ENCODE measurements at places on chromosomes 16 and 17.

GRCh38 chr17:10306585-10306984, 66.2 kb downstream of the MYH13 start:
- DNase-seq = no peak

- no peak for DNase-seq
Measured at GRCh38 chr16:52825892-52826291, 226.8 kb downstream of the CHD9NB start.

- no peak for DNase-seq
Measured at GRCh38 chr16:14672403-14672971, 21.6 kb downstream of the PLA2G10 start.

DNA sequence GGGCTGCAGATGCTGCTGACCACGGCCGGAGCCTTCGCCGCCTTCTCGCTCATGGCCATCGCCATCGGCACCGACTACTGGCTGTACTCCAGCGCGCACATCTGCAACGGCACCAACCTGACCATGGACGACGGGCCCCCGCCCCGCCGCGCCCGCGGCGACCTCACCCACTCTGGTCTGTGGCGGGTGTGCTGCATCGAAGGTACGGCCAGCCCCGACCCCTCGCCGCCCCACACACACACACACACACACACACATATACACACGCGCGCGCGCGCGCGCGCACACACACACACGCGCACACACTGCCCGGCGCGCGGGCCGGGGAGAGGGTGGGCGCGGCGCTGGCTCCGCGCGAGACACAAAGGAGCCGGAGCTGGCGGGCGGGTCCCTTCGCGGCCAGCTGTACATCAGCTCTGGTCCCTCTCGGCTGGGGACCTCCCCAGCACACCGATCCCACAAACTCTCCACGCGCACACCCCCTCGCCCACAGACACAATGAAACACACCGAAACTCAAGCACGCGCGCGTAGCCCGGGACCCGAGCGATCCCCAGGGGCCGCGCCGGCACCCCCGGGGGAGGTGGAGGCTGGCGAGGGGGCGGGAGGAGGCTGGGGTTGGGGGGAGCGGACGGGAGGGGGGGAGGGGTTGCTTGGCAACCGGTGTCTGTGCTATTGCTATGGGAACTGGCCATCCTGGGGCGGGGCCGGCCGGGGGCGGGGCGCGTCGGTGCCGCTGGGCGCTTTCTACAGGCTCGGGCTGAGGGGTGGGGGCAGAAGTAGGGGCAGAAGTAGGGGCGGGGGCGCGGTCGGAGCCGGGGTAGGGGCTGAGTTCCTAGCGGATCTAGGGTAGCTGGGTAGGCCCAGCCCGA, 658 bp downstream of the CACNG4 start:
- no peak for DNase-seq

DNA sequence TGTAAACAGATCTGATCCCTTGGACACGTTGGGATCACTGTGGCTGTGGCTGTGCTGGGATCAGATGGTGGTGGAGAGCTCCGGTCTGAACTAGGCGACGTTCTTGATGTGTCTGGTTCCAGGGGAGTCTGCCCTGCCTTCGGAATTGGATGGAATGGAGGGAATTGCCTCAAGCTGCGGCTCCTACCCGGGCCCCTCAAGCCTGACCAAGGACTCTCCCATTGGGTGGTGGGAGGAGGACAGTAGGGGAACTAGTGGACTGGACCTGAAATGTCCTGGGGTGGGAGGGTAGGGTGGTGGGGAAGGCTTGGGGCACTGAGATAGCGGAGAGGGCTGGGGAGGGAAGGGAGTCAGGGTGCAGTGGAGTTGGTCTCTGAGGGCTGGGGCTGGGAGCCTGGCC, 3.2 kb upstream of the UBALD1 start:
- no peak for DNase-seq

- DNase-seq = peak; percentile 79
Measured at GRCh38 chr17:8630802-8631553, 453 bp upstream of the MYH10 start.

GRCh38 chr17:67016039-67016762, 28.2 kb upstream of the CACNG1 start:
- DNase-seq = no peak

GRCh38 chr16:86536621-86537020, 18.4 kb downstream of the MTHFSD start:
- no peak for DNase-seq

DNA sequence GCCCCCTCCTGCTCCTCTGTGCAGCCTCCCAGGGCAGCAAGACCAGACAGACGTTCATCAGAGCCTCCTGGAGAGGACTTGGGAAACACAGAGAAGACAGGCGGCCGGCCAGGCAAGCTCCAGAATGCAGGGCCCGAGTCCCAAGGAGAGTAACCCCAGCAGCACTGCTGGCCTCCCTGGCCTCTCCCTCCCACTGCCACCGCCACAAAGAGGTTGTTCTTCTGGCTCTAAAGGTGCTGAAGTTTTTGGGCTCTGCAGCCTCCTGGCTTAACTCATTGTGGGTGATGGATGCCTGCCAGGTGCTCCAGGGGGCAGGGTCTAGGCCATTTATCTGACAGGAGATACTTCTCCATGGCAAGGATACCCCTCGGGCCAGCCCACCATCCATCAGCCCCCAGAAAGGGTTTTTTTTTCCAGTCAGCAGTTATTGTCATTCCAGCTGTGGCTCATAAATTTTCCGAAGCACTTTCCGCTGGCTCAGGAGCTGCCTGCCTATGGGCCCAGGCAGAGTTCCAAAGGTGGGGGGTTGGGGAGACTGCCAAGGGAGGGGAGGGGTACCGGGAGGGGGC, 32.0 kb upstream of the MRPS23 start:
- no peak for DNase-seq

DNA sequence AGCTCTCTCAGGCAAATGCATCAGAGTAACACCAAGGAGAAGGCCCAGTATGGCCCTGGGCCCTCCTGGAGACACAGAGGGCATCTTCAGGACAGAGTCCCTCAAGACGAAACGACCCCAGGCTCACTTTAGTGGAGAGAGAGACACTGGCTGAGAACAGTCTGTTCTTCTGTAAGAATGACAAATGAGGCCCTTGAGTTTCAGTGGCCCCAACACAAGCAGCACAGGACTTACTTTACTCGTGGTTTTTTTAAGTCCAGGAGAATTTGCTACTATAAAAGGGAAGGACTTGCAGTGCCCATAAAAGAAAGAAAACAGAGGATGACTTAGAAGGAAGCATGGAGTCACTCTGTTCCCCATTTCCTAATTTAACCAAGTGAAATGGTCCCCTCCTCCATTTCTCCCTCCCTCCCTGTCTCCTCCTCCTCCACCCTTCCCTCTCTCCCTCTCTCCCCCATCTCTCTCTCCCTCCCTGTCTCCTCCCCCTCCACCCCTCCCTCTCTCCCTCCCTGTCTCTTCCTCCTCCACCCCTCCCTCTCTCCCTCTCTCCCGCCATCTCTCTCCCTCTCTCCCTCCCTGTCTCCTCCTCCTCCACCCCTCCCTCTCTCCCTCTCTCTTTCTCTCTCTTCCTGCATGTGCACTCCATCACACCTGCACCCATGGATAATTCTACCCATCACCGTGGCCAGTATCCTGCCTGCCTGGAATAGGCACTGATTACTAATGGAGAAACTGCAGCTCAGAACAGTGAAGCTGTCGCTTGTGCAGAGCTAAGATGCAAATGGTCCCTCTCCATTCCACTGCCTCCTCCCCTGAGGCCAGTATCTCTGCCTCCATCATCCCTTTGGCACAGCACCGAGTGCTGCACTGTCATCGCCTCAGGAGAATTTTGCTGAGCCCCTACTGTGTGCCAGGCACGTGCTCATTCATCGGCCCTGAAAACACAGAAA, 47.3 kb upstream of the RBFOX3 start:
- DNase-seq = no peak

DNA sequence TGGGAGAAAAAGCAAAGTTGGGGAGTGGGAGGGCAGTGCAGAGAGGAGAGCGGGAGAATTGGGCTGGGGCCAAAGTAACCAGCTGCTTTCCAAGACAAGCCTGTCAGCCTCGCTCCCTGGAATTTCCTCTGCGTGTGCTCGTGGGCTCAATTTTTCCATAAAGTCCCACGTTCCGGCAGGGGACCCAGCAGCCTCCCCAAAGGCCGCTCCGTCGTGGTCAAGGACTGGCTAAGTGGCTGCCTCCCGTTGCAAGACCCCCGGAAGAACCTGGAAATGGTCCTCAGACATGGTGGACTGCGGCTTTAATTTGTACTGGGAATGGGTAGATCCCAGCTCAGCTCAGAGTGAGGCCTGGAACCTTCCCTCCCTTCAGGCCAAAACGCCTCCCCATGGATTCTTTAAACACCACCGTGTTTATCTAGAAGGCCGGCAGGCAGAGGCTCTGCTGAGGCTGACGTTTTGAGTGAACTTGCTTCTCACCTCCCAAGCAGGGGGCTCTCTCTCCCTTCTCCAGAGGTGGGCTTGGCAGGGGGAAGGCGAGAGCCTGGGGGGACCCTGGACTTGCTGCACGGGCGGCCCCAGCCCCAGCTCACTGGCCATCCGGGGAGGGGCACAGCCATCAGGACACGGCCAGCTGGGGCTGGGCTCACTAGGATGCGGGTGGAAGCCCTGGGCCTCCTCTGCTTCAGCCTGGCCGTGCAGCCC, 190.0 kb downstream of the C16orf95 start:
- no peak for DNase-seq

DNA sequence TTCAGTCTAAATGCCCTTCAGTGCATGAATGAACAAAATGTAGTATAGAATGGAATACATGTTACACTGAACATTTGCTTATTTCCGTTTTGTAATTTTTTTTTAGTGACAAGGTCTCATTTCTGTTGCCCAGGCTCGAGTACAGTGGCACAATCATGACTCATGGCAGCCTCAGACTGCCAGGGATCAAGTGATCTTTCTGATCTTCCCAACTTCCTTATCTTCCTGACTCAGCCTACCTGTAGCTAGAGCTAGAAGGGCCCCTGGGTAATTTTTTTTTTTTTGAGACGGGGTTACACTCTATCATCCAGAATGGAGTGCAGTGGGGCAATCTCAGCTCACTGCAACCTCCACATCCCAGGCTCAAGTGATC, 7.3 kb upstream of the SLX4 start:
- no peak for DNase-seq

DNA sequence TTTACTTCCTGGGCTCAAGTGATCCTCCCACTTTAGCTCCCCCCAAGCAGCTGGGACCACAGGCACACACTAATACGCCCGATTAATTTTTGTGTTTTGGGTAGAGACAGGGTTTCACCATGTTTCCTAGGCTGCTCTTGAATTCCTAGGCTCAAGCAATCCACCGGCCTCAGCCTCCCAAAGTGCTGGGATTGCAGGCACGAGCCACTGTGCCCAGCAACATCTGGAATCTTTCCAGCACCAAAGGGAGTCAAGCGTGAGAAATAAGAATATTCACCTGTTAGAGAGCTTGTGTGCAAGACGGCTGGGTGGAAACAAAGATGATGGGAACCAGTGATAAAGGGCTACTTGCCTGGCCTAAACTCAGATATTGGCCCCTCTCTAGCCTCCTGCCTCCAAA, 14.2 kb upstream of the ALOX12B start:
- no peak for DNase-seq

DNA sequence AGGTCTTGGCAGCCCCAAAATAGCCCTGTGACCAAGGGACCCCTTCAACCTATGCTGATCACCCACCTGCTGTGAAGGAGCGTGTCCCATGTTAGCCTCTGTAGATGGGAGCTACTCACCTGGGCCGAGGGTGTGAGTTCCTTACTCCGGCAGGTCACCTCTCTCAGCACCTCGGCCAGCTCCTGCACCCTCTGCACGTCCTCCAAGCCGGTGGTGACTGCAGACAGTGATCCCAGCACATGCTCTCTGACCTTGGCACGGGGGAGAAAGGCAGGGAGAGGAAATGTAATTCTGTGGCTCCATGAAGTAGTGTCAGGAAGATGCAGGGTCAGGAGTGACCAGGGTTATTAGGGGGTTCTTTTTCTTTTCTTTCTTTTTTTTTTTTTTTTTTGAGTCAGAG, 67.7 kb upstream of the BCO1 start:
- DNase-seq = no peak

DNA sequence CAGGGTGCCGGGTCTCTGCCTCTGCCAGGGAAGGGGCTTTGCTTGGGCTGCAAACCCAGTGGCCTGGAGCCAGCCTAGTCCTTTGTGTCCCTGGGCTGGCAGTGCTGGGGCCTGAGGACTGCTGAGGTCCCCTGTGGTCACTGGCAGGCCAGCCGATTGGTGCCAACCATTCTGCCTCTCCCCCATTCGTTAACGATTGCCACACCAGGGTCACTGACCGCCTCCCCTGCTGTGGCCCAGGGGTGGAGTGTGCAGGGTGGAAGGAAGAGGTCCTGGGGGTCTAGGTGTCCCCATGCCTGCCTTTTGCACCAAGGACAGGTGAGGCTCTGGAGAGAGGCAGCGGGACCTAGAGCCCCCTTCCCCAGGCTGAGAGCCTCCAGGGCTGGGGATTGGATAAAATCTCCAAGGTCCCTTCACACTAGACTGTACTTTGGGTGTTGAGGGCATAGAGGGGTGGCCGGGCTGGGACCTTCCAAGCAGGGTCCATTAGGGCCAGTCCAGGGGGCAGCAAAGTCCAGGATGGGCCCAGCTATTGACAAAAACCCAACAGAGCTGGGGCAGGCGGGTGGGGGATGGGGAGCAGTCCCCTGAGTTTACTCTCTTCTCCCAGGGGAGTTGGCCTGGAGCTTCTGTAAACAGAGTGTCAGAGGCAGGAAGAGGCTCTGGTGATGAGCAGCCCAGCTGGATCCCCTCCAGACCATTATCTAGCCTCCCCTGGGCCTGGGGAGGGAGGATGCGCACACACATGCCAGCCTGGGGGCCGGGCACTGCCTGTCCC, 1.1 kb downstream of the VASN start:
- no peak for DNase-seq

GRCh38 chr16:79668502-79668901, 68.0 kb upstream of the MAF start:
- DNase-seq = no peak

GRCh38 chr16:77328274-77328673, 106.6 kb downstream of the ADAMTS18 start:
- no peak for DNase-seq

- no peak for DNase-seq
Measured at GRCh38 chr16:76052725-76053124, 224.5 kb upstream of the CNTNAP4 start.

DNA sequence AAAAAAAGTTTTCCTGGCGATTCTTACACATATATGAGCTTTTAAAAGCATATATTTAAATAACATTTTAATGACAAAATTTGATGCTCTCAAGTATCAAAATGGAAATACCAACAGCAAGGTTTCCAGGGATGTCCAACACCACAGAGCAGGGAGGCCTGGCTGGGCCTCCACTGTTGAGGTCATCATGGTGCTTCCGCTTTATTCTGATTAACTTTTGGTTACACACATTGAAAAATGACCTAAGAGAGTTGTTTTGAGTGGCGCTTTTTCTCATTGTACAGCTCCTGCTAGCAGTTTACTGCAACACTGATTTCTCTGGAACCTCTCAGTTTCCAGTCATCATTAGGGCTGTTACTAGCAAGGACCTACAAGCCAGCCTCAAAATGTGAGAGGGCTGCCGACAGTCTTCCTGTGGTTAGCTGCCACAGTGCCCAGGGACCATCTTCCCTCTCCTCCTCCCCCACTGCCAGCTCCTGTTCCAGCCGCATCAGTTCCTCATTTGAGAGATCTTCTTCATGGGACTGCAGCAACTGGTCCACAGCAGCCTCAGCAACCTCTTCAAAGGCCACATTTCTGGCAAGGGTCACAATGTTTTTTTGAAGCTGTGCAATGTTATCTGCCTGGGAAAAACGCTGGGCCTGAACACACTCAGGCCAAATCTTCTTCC, 21.3 kb downstream of the DEF8 start:
- peak; percentile 53 for DNase-seq

All from SIG-M5 (cell line).